ENCODE measurements at places on chromosomes 11 and 22. TPM values are rescaled to one million over a fixed set of nuclear protein-coding genes. Genes with fewer than 3 reads are reported as not detected.

Gene EFEMP2
- total RNA-seq, result 3.6 TPM

Gene MUC5B
- 139 TPM for total RNA-seq

DNA sequence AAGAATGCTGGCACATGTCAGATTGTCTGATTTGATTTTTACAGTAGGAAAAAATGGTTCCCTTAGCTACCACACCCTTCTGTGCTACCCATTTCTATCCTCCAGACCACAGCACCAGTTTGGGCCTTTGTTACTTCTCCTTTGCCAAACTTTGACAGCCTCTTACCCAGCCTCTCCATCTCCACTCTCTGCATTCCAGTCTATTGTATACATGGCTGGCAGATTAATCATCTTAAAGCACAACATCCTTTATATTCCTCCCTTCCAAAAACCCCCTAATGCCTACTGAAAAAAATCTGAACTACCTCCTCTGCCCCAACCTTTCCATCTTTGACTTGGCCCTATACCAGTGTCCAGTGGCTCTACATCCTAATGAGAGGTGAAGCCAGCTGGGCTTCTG, 10.8 kb upstream of the PANX1 start:
- no peak for DNase-seq

GRCh38 chr22:25402501-25403283, 161.8 kb upstream of the GRK3 start:
- DNase-seq, result no peak

DNA sequence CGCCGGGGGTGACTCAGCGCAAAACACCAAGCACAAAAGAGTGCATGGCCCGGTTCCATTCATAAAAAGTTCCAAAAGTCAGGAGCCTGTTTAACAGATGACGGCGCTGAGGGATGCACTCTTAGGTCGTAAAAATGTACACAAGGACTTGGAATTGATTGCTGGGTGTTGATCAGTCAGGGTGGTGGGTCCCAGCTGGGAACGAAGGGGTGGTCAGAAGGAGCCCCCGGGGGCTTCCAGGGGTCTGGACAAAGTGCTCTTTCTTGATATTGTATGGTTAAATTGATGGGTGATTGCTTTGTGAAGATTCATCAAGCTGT, 20.7 kb downstream of the IFITM10 start:
- no peak for DNase-seq

GRCh38 chr11:1153951-1154493, 3.7 kb upstream of the MUC5AC start:
- DNase-seq, result no peak

Gene ATG16L2
- total RNA-seq, result 25.2 TPM

DNA sequence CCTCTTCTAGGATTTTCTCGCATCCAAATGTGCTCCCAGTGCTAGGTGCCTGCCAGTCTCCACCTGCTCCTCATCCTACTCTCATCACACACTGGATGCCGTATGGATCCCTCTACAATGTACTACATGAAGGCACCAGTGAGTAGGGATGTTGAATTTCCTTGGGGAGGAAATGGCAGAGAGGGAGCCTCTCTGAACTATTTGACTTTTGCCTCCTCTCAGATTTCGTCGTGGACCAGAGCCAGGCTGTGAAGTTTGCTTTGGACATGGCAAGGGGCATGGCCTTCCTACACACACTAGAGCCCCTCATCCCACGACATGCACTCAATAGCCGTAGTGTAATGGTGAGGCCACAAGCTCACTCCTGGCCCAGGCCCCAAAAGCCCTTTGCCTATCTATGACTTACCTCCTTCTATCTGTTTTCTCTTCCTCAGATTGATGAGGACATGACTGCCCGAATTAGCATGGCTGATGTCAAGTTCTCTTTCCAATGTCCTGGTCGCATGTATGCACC, 2.5 kb downstream of the TAF10 start:
- no peak for DNase-seq

Gene CKAP5
- 28.8 TPM for total RNA-seq

- DNase-seq, result peak; percentile 17
Observed at GRCh38 chr11:114162719-114163123, 103.2 kb downstream of the ZBTB16 start.

Gene FAT3
- total RNA-seq, result 0.22 TPM

DNA sequence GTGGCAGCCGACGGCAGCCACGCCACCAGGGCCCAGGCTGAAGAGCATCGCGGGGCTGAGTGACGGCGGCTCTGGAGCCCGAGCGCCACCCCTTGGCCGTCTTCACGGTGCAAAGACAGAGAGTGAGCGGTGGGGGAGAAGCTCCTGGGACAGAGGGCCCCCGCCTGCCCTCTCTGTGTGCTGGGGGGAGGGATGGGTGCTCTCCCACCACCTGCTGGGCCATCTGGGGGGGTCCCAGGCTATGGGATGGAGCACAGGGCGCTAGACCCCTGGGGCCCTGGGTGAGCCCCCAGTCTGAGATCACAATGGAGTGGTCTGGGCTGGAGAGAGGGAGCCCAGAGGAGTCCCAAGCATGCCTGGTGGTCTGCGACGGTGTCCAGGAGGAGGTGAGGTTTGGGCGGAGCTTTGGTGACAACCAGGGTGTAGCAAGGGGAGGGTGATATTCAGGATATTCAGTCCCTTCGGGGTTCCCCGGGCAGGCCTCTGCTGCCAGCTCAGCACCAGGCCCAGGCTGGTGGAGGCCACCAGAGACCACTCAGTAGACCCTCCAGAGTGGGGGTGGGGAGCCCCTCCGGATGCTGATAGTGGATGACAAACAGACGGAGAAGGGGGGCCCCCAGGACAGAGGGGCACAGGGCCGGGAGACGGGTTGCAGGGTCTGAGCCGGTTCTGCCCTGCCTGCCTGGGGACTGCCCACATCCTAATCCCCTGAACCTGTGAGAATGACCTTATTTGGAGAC, 78.1 kb upstream of the PRR5 start:
- no peak for DNase-seq

DNA sequence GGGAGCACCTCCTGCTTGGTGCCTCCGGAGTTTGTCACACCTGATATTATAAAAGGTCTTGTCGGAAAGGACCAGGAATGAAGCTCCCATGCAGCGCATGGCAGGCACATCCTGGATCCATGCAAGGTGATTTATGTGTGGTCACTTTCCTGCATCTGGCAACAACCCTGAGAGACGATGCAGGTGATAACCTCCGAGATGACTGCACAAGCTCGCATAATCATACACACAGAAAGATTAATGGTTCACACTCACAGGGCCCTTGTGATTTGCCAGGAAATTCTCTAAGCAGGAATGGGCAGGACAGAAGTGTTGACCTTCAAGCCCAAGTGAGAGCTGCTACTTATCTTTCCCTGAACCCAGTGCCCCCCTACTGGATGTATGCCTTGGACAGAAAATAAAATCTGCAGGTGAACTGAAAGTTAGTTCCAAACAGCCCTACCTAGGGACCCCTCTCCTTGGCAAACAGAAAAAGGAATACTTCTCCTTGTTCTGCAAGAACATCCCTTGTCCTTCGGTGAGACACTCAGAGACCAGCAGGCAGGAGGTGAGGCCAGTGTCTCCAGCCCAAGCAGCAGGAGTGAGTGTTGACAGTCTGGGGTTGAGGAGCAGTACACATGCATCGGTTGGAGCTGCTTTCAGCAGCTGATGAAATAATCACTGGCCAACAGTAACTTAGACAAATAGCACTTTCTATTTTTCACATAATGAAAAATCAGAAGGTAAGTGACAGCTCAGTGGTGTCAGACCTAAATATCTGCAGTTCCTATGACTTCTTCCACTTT, 619.4 kb upstream of the B3GAT1 start:
- no peak for DNase-seq

- no peak for DNase-seq
Observed at GRCh38 chr11:70582886-70583641, 184.7 kb downstream of the CTTN start.

- DNase-seq, result no peak
Observed at GRCh38 chr11:71076525-71077304, 175.7 kb downstream of the SHANK2 start.

DNA sequence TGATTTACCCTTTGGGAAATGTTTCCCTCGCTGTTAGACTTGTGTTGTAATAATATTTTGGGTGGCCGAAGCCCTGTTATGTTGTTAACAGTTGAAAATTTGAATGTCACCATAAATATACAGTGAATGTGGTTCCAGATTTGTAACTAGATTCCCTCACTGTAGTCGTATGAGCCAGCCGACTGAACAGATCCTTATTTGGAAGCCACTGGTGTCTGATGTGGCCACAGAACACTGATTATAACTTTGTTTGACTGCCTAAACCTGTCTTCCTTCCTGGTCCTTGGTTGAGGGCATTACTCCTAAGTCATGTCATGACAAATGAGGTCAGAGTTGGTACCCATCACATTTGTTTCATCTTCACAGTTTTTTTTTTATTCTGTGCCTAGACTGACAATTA, 45.4 kb downstream of the YAP1 start:
- DNase-seq, result no peak

Gene ANO1
- total RNA-seq, result 5.1 TPM

DNA sequence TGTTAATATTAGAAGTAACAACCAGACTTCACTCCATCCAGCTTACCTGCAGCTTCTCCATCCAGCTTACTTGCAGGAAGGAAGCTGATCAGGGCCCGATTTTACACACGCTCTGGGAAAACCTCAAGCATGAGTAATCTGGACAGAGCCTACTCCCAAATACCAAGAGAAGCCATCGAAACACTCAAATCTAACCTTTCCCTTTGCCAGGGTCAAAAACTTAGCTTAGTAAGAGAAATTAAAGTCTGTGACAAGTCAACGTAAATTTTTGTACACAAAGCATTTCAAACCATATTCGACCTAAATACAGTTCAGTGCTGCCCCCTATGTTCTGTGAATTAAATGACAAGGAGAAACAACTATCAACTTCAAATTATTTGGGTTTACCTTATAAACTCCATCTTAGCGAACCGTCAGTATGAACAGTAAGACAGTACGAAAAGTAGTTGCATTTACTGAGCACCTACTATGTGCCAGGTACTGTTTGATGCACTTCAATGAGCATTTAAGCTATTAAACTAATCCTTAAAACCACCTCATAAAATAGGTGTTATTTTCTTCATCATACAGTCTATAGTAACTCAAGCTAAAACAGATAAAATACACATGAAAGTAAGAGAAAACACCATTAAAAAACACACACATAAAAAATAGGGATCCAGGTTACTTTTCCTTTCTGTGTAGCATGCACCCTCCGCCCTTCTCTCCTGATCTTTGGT, 36.9 kb downstream of the ARFGAP3 start:
- no peak for DNase-seq

Gene C11orf16
- total RNA-seq, result not detected

Gene SCGB1D4
- not detected for total RNA-seq

DNA sequence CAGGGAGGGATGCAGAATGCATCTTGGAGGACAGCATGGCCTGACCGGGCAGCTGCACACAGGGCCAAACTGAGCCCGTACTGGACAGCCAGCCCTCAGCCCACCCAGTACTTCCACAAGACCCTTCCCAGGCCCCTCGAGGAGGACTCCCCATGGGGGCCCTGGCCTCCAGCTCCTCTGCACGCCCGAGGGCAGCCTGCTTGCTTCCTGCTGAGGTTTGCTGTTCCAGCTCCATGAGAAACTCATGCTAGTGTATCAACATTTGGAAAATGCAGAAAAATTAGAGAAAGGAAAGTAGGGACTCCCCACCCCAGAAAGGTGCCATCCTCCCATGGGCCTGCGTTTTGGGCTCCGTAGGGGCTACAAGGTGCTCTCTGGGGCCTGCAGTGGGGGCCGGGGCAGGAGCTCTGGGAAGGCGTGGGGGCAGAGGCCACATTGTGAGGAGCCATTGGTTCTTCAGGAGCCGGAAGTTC, 21.3 kb upstream of the CCDC188 start:
- DNase-seq, result no peak

- no peak for DNase-seq
Observed at GRCh38 chr22:38569181-38569971, 607 bp downstream of the DMC1 start.

DNA sequence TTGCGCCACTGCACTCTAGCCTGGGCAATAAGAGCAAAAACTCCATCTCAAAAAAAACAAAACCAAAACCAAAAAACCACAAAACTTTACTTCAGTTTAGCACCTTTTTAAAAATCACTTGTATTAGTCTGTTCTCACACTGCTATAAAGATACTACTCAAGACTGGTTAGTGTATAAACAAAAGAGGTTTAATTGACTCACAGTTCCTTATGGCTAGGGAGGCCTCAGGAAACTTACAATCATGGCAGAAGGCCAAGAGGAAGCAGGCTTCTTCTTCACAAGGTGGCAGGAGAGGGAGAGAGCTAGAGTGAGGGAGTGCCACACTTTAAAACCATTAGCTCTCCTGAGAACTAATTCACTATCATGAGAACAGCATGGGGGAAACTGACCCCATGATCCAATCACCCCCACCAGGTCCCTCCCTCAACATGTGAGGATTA, 261.3 kb downstream of the TMEM135 start:
- DNase-seq, result no peak

DNA sequence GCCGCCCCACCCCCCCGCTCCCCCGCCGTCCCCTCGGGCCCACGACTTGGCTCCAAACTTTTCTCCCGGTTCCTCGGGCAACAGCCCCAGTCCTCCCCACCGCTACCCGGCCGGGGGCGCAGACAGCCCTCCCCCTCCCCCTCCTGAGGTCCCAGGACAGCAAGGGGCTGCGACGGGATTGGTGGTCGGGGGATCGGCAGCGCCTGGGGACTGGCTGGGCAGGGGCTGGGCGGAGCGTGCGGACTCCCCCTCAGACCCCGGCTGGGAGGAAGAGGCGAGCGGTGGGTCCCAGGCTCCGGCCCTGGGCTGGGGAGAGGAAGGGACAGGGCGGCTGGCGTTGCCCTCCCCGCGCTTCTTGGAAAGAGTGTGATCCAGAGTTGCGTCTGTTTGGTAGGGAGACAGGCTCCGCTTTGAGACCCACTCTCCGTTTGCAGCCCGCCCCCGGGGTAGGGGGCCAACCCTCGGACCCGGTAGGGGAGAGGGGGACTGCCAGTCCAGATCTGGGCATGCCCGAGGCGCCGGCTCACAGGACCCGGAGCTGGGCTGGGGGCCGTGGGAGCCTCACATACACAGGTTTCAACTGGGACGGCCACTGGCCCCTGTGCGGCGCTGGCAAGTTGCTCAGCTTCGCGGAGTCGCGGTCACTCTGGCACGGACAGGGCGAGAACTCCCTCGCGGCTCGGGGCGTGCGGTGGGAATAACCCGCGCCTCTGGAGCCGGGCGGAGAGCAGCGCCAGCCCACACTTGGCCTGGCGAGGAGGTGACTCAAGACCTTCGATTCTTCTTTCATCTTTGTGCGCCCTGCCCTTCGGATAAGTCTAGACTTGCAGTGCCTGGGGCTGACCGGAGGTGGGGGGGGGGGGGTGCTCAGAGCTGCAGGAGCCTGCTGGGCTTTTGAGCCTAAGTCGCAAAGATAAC, 999 bp downstream of the TSKU start:
- no peak for DNase-seq
